Iris pigment epithelial cell (primary cell): ENCODE measurements at places on chromosomes 13 and 19.
A peak's percentile ranks its signal among the peaks of the same experiment; 100 is the strongest.

DNA sequence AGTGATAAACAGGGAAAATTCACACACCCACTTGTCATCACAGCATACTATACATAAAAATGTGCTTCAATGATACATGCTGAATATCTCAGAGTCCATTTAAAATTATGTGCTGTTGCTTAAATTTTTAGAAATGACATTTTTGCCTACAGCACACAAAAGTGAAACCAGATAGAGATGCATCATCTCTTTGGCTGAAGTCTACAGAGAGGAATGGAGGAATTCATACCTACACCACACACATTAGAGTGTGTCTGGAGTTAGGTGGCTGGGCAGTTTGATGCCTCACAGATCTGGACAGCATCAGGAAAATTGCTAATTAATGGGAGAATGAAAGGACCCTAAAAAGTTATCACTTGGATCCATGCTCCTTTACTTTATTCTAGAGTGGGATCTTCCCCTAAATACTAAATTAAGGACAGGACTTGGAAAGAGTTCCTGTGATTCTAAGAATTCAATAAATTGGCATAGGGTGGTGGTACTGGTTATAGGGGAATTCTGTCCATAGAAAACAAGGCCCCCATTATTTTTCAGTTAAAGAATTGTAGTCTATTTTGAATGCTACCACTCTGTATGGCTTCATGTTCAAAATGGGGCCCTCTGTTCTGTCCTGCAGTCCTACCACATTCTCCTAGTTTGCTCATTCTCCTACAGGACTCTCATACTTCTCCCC, 41.3 kb downstream of the RCBTB2 start:
- peak; percentile 21 for DNase-seq

GRCh38 chr13:113091891-113092775, 13.5 kb upstream of the F7 start:
- no peak for DNase-seq

GRCh38 chr19:32802840-32803239, 66.7 kb downstream of the SLC7A9 start:
- DNase-seq, result no peak

DNA sequence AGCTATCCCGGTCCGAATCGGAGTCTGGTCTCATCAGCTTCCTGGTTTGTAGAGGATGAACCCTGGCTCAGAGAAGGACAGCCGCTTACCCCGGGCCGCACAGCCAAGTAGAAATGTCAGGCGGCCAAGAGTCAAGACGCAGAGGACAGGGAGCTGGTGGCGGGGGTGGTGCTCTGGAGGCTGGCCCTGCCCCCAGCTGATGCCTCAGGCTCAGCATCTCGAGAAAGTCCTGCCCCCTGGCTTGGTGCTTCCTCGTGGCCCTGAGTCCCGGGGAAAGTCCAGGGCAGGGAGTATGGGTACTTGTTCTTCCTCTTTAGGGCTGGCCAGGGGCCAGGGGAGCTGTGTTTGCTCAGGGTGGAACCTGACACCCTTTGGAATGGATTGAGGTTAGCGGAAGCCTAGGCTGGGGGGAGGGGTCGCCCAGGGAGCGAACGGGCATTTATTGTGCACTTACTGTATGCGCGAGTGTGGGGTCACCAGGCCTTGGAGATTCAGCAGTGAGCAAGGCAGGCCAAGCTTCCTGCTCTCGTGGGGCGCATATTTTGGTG, 2.2 kb downstream of the TJP3 start:
- peak; percentile 75 for DNase-seq

DNA sequence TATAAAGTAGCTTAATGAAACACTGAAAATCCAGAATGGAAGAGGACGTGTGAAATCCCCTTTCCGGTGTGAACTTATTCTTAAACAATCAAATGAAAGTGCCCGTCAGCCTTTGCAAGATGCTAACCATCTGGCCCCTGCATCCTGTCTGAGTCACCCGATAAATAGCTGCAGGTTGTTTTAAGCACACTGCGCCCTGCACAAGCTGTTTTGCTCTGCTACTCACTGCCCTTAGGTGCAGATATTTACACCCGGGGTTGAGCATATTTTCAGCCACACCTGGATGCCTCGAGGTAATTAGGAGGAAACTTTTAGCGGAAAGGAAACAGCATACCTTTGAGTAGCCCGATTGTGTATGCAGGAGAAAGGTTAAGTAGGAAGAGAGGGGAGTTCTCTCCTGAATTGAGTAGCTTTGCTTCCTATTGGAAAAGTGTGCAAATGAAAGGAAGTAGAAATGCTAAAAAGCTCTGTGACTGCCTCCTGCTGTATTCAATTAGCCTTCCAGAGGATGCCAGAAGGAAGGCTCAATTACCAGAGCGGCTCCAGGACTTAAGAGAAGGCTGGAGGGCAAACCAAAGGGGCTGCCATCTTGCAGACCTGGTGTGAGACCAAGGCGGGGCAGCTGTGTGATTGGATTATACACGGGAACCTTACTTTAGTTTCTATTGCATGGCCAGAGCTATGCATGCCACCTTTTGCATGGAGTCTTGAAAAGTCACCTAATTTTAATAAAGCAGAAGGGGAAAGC, 42.5 kb downstream of the IRS2 start:
- DNase-seq, result peak; percentile 89

GRCh38 chr19:10189616-10190015, 5.1 kb downstream of the DNMT1 start:
- DNase-seq, result no peak

GRCh38 chr13:108572782-108573211, 56.6 kb upstream of the MYO16 start:
- no peak for DNase-seq

- DNase-seq, result no peak
Observed at GRCh38 chr19:29516358-29516725, 9.5 kb upstream of the VSTM2B start.

DNA sequence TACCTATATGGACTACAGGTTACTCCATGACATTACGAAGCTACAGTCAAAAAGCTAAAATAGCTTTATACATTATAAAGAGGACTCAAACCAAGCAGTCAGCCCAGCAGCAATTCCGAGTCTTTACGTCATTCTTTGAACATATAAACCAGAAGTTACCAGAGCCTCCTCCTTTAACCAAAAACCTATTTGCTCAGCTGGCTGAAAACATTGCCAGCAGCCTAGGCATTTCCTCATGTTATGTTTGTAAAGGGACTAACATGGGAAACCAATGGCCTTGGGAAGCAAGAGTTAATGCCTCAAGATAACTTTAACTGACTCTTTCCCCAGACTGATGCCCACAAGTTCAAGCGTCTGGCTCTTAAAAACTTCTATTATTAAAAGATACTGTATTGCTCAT, 104.1 kb upstream of the ZNF492 start:
- no peak for DNase-seq

DNA sequence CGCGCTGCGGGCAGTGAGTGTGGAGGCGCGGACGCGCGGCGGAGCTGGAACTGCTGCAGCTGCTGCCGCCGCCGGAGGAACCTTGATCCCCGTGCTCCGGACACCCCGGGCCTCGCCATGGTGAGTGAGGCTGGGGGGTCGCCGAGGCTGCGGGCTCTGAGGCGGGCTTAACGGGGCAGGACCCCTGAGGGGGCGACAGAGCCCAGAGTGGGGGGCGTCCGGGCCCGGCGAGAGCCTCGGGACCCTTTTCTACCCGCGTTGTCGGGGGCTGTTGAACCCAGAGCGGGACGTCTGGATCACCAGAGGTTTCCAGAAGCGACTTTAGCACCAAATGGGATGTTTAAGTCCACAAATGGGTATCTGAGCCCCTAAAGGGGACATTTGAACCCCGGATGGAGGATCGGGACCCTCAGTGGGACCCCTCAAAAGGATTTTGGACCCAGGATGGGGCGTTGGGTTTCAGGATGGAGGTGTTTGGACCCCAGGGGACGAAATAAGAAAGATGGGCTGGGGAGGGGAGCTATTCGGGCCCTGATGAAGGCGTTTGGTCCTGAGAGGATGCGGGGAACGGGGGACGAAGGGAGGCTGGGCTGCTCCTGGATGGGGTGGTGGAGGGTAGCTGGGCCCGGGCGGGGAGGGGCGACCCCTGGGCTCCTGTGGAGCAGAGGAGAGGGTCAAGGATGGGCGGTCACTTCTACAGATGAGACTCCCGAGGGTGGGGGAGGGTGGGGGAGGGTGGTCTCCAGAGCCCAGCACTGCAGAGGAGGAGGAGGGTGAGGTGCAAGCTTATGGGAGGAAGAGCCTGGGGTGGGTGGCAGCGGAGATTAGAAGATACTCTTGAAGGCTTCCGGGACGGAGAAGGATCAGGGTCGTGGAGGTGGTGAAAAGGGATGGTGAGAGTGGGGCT, at the start of gene CALM3:
TSS of gene CALM3 (plus strand) at position 13 of the 907 bp plus-strand sequence. CDS start at position 118, 105 bp downstream.
- DNase-seq, result no peak

GRCh38 chr19:14446336-14447036, 13.4 kb downstream of the PKN1 start:
- DNase-seq, result no peak

DNA sequence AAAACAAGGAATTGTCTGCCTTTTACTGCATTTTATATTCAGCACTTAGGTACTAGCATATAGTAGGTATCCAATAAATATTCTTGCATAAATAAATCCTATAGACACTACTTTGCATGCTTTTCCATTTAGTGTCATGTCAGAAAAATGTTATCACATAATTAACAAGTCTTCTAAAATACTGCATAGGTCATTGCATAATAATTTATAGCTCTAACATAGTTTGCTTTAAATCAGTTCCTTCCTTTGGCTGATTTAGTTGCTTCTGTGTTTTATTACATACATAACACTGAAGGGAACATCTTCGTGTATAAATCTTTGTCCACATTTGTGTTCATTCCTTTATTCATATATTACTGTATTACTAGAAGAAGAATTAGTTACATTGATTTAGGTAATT, 36.2 kb downstream of the WASF3 start:
- no peak for DNase-seq

- peak; percentile 76 for DNase-seq
Observed at GRCh38 chr13:32045982-32046785, 14.6 kb downstream of the FRY start.

GRCh38 chr13:65236841-65237418, 1993.2 kb downstream of the PCDH9 start:
- no peak for DNase-seq

DNA sequence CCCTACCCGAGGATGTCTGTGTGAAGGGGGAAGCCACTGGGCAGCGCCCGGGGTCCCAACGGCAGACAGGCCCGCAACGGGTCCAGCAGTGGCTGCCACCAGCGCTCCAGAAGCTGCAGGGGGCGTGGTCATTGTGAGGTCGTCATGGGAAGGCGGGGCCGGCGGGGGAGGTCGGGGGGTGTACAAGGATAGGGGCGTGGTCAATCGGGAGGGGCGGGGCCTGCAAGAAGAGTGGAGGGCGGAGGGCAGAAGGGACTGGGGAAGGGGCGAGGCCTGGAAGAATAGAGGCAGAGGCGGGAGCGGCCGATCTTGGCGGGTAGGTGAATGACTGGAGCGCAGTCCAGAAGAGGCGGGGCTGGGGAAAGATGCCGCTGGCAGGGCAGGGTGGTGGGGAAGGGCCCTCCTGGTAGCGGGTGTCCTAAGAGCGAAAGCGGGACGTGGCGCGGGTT, 4.4 kb downstream of the FUZ start:
- DNase-seq, result peak; percentile 79

- DNase-seq, result no peak
Observed at GRCh38 chr13:74450964-74451363, 316.8 kb upstream of the KLF12 start.

DNA sequence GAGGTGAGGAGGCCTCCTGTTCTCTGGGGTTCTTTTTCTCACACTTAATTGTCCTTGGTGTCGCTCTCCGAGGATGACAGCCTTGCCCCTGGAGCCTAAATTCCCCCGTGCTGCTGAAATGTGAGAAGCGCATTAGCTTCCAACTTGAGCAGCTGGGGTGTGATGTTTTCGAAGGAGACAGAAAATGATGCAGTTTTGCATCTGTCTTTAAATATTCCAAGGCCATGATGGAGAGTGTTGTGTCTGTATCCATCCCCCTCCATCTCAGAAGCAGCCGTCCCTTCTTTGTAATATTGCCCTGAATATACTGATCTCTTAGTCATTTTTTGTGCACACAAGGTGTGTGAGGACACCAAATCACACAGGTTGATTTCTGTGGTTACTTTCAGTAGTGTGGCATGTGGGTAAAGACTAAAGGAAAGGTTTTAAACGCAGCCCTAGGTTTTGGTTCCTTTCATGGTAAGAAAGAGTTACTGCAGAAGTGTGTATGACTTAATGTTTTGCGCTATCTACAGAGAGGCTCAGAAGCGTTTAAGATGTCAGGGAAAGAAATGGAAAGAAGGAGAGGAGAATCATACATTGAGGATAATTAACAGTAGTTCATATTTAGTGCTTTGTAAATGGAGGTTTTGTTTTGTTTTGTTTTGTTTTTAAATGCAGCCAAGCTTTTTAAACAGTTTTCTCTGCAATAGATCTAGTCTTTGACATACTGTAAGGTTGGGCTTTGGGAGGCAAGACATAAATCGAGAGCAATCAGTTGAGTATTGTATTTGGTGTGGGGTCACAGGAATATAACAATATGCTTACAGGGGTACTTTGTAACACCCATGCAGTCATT, 1.6 kb downstream of the NBEA start:
- no peak for DNase-seq

DNA sequence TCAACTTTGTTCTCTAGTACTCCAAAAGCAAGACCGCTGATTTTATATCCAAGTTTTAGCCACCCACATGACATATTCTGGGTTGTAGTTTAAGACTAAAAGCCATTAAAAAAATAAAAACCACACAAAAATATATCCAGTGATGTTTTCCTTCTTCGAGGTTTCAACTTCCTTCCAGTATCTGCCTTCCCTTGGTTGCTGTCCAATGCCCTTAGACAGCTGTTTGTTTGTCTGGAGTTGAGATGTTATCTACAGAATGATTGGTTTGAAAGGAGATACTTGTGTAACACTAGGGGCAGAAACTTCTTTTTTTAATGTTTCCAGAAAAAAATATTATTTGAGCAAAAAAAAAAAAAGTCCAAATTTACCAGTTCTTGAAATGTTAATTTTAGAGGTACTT, 591.5 kb upstream of the PCDH9 start:
- DNase-seq, result no peak

DNA sequence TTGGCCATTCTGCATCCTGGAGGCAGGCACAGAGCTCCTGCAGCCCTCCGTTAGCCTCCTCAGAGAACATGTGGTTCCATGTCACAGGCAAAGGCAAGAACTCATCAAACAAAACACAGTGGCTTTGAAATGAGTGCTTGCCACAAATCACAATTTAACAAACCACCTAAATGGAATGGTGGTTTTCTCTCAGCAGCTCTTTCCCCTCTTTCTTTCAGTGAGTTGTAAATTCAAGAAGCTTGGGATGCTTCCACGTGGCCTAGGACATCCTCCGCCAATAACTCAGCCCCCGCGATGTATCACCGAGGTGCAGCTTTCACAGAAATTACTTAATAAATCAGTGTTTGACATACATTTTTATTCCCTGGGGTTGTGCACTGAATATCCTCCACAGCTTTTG, 65.4 kb upstream of the RFC3 start:
- no peak for DNase-seq
